ENCODE measurements at places on chromosomes 5 and 9.

DNA sequence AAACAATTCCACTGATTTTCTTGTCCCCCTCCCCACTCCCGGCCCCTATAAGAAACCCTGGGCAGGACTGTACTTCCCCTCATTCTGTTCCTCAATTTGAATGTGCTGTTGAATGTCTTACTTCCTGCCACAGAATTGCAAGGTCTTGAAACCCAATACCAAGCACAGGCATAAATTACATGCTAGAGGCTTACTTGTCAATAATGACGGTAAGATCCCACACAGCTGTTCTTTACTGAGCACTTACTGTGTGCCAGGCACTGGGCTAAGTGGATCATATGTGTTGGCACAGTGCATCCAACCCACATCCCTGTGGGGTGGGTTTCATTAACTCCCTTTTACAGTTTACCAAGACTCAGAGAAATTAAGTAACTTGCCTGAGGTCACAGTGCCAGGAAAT is 63.4 kb downstream of the MVB12B start:
- no peak for DNase-seq

DNA sequence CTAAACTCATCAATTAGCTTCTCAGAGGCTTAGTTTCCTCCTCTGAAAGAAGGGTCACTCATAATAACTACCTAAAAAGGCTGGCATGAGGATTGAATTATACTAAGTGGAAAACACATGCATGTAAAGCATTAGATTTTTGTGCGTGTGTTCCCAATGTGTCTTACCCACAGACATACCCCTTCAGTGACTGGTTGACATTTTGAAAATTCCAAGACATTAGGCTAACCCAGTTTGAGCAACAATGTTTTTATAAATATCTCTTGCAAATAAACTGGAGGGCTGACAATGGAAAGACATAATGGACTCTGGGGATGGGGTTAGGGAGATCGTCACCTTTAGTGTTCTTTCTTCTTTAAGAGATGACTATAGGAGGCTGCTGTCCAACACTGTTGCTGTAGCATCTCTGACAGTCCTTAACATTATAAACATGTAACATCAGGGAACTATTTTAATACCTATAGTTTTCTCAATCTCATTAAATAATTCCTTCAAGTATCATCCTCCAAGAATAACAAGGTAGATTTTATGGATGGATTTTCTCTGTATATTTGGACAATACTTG is 24.3 kb downstream of the HMHB1 start:
- DNase-seq: no peak

DNA sequence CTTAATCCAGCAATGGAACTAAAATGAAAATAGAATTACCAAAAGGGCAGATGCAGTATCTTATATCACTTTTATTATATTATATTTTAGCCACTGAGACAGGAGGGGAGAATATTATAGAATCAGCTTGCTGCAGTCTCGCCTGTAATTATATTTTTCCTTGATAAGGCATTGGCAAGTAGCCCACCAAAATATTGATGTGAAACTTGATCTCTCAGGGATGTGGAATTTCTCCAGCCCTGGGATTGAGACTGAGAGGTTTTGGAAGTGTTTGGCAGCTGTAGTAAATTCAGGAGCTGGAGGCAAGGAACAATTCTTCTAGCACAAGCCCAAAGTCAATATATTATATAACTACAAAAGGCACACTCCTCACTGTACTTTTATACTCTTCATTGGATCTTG is 142.1 kb upstream of the ADAMTSL1 start:
- peak; percentile 28 for DNase-seq

DNA sequence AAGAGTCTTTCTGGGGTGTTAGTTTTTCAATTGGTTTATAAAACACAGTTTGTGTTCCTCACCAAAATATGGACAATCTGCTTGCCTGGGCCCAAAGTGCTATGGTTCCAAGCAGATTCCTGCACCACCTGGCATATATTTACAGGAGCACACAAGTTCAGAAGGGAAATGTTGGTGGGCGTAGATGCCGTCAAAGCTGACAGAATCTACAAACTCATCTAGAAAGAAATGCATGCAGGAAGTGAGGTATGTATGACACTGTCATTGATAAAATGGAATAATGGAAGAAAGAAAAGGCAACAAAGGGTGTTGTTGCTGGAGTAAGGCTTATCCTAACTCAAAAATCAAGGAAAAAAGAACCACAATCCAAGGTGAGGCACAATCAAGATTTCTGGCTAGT is 225.8 kb downstream of the MLLT3 start:
- DNase-seq: no peak

DNA sequence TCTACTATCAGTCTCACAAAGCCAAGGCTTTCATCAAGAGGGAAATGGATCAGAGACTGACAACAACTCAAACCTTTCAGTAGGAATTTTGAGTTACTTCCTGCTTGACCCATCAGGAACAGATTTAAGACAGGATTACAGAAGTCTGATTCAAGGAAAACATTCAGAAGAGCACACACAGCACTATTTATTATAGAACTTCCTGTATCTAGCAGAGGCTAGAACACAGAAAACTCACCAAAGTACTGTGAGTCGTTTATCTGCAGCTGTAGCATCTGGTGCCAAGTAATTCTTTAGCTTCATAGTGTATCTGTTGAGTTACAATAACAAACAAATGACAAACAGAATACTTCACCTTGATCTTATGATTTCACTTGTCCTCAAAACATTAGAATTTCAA is 13.8 kb downstream of the LEAP2 start:
- DNase-seq: no peak

DNA sequence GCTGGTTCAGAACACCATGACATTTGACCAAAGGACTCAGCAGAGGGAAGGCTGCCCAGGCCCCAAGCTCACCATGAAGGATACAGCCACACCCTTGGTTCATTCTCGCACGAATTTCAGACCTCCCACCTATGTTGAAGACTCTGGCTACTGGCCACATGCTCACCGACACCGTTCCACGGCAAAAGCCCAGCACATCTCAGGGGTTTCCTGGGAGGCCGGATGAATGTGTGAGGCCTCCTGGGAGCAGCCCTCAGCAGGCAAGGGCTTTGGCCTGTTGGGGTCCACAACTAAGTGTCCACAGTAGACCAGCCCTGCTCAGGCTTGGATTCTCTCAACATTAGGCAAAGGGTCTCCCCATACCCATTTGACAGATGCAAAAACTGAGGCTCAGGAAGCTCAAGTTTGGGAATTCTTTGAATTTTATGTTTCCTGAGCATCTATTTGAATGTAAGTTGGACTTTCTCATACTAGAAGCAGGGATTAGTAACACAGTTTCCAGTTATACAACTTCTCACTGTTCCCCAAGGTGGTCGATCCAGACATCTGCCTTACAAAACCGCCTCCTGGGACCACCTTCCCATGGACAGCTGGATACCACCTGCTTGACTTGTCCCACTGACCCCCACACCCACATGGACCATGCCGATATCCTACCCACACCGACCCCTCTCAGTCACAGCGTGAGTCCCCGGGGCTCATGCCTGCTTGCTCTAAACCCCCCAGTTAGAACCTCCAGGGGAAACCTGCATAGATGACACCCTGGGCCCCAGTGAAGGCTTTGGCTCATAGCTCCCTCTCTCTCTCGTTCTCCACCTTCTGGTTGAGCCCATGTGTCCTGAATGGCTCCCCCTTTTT is 27.9 kb downstream of the CCT5 start:
- no peak for DNase-seq

- peak; percentile 74 for DNase-seq
Observed at GRCh38 chr9:20558566-20559016, 63.7 kb downstream of the MLLT3 start.

- peak; percentile 95 for DNase-seq
Observed at GRCh38 chr9:2489838-2490314, 131.7 kb upstream of the VLDLR start.

GRCh38 chr9:136688274-136689107 is 1.2 kb upstream of the AGPAT2 start:
- DNase-seq: no peak

DNA sequence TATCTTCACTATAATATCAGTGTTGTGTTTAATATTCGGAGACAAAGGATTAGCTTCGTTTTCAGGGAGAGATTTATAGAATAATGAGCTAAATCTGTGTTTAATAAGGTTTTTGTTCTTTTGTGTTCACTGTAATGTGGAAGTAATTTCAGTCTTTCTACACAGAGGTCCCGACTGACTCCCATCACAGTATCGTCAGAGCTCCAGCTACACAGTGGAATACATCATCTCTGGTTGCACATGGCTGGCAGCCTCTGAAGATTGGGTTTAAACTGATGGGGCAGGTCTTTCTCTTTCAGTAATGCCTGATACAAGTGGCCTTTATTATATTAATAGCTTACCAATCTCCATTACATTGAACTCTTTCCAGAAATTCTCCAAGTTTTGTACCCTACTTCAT is 736.7 kb upstream of the RIOK2 start:
- no peak for DNase-seq

Data from amniotic epithelial cell (primary cell).